ENCODE measurements at places on chromosomes 16 and 17.

DNA sequence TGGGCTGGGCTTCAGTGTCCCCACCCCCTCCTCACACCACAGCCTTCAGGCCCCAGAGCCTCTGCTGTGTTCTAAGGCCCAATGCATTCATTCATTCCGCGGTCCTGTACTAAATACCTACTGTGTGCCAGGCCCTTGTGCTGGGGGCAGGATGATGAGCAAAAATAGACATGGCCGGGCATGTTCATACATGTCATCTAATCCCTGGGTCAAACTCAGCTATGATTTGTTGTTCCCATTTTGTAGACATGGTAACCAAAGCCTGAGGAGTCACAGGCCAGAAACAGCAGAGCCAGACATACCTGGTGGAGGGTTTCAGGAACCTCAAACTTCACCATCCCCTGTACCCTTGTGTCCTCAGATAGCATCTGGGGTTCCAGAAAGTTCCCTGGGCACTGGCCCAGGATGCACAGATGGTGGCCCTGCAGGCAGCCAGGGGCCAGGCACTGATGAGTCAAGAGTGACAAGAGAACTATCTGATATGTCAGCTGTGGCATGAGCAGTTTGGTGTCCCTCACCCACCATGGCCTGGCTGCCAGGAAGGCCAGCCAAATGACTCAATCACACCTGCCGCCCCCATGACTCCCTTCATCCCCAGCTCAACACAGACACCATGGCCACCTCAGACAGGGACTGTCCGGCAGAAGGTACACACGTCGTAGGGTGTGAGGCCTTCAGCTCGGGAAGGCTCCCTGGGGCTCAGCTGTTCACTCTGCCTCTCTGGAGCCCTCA lies 2.7 kb upstream of the RRAD start:
- no peak for DNase-seq

- DNase-seq, result no peak
Observed at GRCh38 chr16:65525707-65526106, 403.8 kb upstream of the CDH11 start.

DNA sequence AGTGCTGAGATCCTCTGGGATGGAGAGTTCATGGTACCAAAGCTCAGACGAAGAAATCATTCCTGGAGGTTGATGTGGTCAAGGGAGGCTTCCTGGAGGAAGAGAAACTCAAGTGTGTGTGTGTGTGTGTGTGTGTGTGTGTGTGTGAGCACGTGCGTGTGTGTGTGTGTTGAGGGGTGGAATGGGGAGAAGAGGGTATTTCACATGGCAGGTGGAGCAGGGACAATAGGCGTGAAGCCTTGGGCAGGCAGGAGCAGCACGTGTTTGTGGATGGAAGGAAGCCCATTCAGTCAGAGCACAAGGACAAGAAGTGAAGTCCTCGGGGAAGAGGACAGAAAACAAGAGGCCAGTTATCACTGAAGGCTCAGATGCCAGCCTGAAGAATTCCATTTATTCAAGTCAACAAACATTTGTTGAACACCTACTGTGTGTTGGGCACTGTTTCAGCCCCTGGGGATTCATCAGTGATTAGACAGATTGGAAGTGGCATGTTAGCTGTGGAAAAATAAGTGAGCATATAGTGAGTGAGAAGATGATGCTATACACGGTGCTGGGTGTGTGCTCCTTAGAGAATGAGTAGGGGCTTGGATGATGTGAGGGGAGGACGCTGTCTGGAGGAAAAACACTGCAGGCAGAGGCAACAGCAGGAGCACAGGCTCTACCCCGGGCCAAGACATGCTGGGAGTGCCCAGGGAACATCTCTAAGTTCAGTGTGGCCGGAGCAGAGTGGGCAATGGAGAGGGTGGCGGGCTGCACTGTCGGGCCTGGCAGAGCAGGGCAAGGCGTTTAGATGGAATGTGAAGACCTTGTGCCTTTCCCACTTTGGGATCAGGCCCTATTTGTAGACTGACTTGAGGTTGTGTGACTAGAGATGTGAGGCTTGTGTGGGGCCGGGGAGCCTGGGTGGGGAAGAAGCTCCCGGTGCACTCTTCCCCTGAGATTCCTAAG lies 267.1 kb downstream of the CBLN1 start:
- no peak for DNase-seq

GRCh38 chr17:81843713-81844326 lies 9.0 kb upstream of the PPP1R27 start:
- DNase-seq, result no peak

- DNase-seq, result no peak
Observed at GRCh38 chr17:32772453-32773025, 104.4 kb downstream of the MYO1D start.

DNA sequence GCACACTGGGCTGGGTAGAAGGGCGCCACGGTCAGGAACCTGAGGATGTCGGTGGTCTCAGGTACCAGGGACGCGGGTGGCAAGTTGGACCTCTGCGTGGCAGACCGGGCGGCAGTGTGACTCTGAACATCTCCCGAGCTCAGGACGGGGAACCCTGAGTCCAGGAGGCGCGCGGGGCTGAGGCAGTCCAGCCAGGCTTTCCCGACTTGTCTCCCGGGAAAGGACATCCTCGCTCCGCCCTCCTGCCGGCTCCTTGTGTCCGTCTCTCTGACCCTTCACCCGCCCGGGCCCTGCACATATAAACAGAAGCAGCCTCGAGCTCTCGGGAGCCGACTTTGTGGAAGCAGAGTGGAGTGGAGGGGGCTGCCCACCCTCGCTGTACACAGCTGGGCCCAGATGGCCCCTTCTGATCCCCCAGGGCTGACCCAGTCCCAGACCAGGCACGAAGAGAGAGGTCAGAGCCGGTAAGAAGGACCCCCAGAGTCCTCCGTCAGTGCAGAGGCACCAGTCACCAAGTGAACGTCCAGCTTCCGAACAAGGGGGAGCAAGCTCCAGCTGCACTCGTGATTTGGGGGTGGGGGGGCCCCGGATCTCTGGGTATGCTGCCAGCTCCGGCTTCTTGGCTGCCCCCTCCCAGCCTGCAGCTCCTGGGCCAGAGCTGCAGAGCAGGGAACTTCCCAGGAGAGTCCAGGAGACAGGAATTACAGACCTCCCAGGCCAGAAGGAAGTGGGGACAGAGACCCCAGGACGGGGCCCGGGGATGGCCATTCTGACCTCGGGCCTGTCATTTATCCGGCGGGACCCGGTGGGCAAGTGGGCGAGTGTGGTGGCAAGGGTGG lies 8.5 kb upstream of the P2RX1 start:
- no peak for DNase-seq

GRCh38 chr16:26981266-26981938 lies 85.3 kb upstream of the C16orf82 start:
- DNase-seq, result no peak

- no peak for DNase-seq
Observed at GRCh38 chr17:66676421-66676820, 158.5 kb upstream of the CACNG5 start.

- DNase-seq, result no peak
Observed at GRCh38 chr16:26606381-26607150, 460.2 kb upstream of the C16orf82 start.

DNA sequence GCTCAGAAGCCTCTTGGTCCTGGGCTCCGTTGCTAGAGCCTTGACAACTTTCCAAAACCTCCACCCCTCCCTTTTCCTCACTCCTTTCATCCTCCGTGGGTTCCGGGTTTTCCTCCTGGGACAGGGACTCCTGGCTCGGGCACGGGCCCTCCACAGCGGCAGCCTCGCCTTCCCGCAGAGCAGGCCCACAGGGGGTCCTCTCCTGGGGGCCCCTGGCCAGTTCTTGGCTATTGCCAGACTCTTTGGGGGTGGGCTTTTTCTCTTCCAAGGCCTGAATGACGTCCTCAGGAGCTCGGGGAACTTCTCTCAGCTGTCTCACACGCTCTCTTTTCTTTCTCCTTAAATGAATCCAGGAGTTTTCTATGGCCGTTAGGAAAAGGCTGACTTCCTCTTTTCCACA lies 19.3 kb upstream of the MNT start:
- no peak for DNase-seq

- DNase-seq, result no peak
Observed at GRCh38 chr17:28482551-28483199, 9.2 kb downstream of the SLC13A2 start.

- no peak for DNase-seq
Observed at GRCh38 chr17:63443053-63443452, 3.1 kb downstream of the CYB561 start.

DNA sequence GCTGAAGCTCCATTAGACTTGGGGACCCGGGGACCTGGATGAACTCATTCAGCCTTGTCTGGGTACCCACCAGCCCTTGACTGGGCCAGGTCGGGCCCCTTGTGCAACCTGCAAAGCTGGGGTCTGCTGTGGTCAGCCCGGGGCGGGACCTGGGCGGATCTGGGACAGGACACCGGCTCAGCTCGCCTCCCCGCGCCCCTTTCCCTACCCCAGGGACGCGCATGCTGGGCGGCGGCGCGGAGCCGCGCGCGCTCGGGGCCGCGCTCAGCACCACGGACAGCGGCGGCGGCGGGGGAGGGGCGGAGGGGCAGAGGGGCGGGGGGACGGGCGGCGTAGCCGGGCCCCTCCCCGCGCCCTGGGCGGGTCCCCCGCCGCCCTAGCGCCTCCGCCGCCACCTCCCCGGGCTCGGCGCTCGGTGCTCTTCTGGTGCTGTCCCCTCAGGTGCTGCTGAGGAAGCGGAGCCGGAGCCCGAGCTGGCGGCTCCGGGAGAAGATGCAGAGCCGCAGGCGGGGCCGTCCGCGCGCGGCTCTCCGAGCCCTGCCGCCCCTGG lies 7.4 kb downstream of the ACD start:
- DNase-seq, result no peak

- no peak for DNase-seq
Observed at GRCh38 chr16:81485824-81486539, 41.4 kb downstream of the CMIP start.

DNA sequence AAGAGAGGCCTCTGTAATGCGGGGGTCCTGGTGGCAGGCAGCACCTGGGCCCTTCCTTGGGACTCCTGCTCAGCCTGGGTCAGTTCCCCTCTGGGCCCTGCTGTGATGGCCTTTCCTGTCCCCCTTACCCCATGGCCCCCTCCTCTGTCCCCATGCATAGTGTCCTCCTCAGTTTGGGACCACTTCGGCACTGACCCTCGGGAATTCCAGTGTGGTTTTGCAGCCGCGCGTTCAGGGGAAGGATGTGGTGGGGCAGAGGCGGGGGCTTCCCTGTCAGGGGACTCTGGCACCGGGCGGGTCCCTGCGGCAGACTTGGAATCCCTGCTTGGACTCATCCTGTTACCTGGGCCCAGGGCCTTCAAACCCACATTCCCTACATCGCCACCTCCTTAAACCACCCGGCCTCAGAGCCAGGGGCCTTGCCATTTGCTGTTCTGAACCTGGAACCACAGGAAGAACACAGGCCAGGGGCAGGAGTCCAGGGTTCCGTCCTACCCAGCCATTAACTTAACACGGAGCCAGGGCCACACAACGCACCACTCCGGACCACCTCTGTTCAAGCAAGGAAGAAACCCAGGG lies 31.4 kb upstream of the EIF1 start:
- no peak for DNase-seq

- DNase-seq, result no peak
Observed at GRCh38 chr17:48770954-48771353, 42.4 kb upstream of the HOXB13 start.

DNA sequence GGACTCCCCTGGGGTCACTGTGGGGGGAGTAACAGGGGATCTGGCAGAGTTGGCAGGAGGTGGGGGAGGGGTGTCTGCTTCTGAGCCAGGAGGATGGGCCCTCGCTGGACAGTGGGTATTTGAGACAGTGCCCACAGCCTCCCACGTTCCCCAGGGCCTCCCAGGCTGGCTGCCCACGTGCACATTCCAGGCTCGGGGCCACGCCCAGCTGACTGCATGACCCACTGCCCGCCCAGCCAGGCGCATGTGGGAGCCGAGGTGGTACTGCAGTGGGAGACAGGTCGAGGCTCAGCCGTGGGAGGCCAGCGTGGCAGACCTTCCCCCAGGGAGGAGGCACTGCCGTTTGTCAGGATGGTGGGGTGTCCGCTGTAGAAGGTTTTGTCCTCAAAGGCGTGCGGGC lies 38.8 kb downstream of the BAHCC1 start:
- no peak for DNase-seq

- no peak for DNase-seq
Observed at GRCh38 chr17:78946631-78947030, 21.4 kb upstream of the TIMP2 start.

DNA sequence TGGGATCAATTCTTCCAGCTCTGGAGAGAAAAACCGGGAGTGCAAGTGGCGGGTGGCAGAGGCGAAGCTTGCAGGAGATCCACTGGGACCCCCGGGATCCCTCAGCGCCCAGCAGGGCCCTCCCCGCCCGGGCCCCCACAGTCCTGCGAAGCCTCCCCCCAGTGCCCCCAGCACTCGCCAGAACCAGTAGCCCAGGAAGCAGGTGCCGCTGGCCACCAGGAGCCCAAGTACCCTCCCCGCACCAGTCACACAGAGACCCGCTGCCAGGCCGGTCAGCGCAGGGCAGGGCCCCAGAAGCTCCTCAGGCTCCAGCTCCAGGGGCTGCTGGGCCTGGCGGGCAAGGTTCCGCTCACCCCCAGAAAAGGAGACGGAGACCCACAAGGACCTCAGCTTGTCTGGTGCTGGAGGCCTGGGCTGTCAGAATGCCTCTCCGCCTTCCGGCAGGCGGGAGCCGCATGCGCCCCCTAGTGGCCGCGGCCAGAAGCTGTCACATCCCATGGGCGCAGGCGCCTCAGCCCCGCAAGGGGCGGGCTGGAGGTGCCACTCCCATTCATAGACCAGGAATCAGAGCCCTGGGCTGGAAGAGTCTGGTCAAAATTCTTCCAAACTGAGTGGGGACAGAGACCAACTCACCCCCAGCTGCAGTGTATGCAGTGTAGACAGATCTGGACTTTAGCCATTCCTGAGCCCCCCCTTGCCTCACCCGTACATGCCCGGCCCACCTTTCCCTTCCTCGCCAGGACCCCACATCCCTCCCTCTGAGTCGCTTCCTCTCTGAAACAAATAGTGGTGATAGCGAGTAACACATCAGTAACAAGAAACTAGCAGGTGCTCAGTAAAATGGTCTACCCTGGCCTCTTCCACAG lies 1002.3 kb downstream of the KCNJ18 start:
- DNase-seq, result no peak

- no peak for DNase-seq
Observed at GRCh38 chr17:1639549-1640180, 5.9 kb downstream of the SCARF1 start.

DNA sequence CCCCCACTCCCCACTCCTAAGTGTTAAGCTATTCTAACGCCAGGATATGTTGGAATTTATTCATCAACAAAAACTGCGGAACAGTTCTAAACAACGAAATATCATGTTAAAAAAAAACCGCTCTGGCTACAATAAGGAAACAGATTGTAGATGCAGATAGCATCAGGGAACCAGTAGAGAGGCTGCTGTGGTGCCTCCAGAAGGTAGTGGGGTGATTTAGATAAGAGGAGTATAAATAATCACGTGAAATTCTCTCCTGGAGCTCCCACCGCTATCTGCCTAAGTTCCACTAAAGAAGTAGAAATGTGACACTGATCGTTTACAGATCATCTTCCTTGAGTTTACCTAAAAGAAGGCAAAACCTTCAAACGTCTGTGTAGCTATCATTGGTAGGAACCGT lies 8.0 kb downstream of the AHSP start:
- DNase-seq, result no peak

GRCh38 chr17:64066716-64067115 lies 46.3 kb upstream of the ICAM2 start:
- DNase-seq, result no peak

Data from SW 1271 (cell line).